Activated CD8-positive, alpha-beta memory T cell treated with anti-CD3 and anti-CD28 coated beads for 1 hour (primary cell): ENCODE measurements at places on chromosomes 3 and 15.

DNA sequence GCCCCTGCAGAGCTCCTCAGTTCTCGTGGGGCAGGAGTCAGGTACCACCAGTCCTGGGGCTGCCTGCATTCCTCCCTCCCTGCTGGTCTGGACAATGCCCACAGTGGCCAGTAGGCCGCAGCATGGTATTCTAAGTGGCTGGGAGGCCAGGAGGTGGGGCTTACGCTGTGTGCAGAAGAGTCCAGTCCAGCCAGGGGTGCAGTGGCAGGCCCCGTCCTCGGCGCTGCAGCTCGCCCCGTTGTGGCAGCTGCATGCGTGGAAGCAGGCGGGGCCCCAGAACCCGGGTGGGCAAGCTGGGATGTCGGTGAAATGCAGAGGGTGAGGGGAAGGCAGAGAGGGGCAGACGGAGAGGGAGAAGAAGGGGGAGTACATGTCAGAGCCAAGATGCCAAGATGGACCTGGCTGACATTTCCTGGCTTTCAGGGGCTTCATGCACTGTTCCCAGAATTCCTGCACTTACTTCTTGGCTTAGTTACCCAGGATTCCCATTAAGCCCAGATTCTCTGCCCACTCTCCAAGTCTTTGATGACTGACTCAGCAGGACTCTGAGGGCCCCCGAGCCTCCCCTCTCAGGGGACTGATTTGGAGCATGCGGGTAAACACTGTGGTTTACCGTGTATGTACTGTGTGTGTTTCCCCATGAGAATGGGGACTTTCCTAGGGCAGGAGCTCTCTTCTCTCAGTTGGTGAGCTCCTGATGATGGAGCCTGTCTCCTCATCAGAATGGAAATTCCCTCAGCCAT lies 47.5 kb downstream of the RAB11A start:
- no peak for DNase-seq

GRCh38 chr3:123385981-123386380 lies 62.9 kb downstream of the ADCY5 start:
- no peak for DNase-seq

DNA sequence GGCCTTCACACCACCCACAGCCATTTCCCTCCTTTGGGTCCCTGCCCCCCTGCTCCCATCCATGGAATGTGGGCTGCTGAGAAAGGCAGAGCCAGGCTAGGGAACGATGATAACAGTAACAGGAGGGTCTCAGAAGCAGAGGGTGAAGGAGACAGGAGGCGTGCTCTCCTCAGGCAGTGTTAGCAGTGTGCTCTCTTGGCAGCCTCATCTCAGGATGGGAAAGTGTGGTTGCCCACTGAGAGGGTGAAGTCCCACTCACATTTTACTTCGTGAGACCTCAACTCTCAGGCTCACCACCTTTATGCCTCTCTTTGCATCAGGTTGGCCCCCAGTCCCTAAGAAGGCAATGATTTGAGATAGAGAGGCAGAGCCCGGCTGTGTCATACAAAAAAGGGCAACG lies 24.5 kb downstream of the TIGIT start:
- no peak for DNase-seq

DNA sequence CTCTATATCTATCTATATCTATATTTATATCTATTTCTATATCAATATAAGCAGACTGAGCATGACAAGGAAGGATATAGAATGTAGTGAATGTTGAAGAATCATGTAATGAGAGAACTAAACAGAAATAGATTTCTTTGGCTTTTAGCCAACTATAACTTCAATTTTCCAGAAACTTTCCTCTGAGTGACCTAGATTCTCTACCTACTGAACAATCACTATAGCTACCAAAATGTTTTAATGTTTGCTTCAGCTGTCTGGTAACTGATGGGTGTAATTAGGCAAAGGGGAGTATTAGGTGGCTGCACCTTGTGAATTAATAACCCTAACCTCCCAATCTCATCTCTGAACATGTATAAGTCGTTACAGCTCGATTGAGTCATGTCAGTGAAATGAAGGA lies 76.4 kb upstream of the ROBO1 start:
- no peak for DNase-seq

DNA sequence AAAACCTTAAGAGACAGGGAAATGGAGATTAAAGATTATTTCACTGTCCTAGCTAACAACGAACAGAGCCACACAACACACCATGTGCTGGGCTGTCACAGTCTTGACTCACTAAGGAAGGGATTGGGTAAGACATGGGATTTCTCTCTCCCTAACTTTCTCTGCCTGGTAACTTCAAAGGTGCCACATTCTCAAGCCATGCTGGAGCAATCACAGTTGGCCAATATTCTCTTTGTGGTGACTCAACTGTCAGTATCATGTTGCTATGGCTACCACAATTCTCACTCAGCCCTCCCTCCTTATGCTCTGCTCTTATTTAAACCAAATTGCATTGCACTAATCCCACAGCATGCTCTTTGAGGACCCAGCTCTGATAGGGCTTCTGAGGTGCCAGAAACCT lies 74.0 kb downstream of the OXNAD1 start:
- no peak for DNase-seq

GRCh38 chr3:11128682-11129632 lies 25.3 kb upstream of the HRH1 start:
- DNase-seq: no peak

DNA sequence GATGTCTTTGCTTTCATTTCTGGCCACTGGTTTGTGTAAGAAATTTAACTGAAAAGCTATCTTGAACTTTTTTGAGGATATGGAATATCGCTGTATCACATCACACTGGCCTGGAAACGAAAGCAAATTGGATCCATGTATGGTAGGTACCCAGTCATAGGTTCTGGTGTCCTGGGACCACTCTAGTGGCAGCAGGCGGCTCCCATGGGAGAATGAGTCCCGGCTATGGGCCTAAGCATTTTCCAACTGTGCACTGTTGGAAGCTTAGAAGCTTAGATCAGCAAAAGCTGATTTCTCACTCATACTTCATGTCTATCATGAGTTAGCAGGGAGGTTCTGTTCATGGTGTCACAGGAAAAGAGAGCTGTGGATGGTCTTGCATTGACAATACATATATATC lies 323.2 kb downstream of the PLCL2 start:
- DNase-seq: no peak

GRCh38 chr15:56356616-56357015 lies 8.6 kb upstream of the TEX9 start:
- DNase-seq: no peak

DNA sequence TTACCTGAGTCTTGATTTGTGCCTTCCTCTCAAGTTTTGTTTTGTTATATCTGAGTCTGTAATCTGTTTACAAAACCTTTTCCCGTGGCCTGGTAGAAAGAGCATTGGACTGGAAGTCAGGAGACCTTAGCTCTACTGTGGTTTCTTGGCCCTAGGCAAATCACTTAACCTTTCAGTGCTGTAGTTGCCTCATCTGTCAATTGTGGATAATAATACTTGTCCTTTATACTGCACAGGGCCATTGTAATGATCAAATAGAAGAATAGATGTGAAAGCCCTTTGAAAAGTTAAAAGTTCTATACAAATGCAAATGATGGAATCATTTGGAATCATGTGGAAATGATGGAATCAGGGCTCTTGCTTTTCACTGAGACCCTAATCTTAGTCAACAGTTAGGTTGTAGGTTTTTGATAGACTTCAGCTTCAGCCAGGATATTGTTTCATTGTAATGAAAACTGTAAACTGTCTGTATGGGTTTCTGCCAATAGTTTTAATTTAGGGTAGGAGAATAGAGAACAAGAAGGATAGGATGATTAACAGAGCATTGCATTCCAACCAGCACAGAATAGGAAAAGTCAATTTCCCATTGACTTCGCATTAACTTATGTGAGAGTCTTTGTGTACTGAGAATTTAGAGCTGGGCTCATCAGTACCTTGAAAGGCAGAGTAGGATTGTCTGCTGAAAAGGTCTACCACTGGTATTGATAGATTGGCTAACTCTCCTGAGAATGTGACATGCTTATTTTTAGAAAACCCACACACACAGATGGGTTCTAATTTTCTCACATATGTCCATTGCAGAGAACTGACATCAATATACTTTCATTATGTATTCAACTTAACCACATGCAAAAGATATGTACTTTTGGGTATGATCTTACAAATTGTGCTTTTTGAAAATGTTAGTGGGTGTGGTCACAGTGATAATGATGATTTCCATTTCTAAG lies 21.8 kb downstream of the MAP2K5 start:
- DNase-seq: no peak
